ENCODE measurements at places on chromosomes 3 and 15. TPM values are rescaled to one million over a fixed set of nuclear protein-coding genes. Genes with fewer than 3 reads are reported as not detected.

- no peak for DNase-seq
Observed at GRCh38 chr3:18249126-18249525, 176.0 kb downstream of the SATB1 start.

DNA sequence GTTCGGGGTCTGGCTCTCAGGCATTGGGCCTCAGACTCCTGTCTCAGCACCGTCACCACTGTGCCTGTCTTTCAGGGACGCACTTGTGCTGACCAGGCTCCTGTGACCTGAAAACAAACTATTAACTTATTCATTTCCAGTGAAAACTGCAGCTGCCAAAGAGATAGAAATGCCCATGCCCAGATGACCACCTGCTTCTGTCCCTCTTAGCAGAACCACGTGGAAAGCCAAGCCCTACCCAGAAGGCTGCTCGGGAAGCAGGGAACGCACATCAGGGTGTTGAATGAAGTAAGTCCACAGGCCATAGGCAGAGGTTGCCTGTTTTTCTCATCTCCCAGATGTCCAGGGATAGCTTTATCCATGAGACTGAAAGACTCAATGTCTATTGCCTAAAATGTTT is 219.3 kb downstream of the EBLN2 start:
- DNase-seq = no peak

- no peak for DNase-seq
Observed at GRCh38 chr3:144866476-144866875, 894.9 kb downstream of the DIPK2A start.

- no peak for DNase-seq
Observed at GRCh38 chr3:170697131-170697530, 111.3 kb upstream of the SLC7A14 start.

Gene CFAP92
- 0.26 TPM for total RNA-seq

GRCh38 chr3:53227993-53228885 is 27.6 kb downstream of the TKT start:
- DNase-seq = no peak

Gene LAMB2
- total RNA-seq = 485 TPM

- no peak for DNase-seq
Observed at GRCh38 chr3:170565495-170565894, 20.4 kb downstream of the SLC7A14 start.

Gene SPTBN5
- total RNA-seq = 3.3 TPM

Gene DPPA4
- not detected for total RNA-seq
